Brain pericyte (primary cell): ENCODE measurements at places on chromosomes 3 and 15.

DNA sequence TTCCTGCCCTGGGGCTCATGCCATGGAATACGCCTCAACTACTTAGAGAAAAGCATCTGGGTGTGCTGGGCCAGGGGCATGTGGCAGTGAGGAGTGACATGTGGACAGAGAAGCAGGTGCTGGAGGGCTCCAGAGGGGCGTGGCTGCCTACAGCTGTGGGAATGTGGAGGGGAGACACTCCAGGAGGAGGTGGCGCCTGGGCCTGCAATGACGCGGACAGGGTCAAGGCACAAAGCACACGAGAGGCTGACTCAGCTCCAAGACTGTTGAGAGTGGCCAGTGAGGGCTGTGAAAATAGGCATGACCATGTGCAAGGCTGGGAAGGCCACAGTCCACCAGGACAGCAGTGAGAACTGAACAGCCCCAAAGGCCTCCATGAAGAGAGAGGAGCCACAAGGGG lies 48.5 kb downstream of the PTH1R start:
- no peak for DNase-seq

DNA sequence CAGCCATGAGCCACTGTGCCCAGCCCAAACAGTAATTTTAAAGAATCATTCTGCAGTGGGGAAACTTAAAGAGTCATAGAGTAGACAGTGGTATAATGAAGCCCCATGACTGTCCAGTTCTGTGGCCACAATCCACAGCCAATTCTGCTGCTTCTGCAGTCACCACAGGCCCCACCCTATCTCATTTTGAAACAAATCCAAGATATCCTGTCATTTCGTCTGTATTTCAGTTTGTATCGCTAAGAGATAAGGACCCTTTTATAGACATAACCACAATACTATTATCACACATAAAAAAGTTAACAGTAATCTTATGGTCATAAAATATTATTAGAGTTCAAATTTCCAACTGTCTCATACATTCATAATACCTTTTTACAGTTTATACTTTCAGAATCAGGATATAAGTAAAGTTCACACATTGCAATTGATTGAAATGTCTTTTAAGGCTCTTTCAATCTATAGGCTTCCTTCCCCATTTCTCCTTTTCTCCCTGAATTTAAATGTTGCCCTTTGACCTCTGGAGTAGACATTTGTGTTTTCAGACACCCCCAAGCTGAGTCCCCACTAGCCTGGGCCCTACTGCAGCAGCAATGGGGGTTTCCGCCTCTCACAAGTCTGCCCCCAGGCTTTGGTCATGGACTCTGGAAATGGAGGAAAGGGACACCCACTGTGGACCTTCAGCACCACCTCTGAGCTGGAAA lies 4.2 kb upstream of the NUP210 start:
- no peak for DNase-seq

DNA sequence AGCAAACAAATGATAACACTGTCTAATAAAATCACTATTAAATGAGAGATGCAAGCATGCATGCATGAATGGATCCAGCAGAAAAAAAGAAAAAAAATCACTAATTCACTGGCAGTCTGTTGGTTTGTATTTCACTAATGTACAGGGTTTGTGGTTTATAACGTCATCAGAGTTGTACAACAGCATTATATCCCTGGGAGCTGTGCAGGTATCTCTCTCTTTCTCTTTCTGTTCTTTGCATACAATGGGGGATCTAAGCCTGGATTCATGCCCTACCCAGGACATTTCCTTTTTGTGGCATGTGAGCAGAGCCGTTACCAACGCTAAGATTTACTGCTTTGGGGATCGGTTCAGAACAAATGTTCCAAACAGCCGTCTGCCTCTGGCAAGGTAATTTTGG lies 229.5 kb downstream of the SOX2 start:
- DNase-seq, result no peak

DNA sequence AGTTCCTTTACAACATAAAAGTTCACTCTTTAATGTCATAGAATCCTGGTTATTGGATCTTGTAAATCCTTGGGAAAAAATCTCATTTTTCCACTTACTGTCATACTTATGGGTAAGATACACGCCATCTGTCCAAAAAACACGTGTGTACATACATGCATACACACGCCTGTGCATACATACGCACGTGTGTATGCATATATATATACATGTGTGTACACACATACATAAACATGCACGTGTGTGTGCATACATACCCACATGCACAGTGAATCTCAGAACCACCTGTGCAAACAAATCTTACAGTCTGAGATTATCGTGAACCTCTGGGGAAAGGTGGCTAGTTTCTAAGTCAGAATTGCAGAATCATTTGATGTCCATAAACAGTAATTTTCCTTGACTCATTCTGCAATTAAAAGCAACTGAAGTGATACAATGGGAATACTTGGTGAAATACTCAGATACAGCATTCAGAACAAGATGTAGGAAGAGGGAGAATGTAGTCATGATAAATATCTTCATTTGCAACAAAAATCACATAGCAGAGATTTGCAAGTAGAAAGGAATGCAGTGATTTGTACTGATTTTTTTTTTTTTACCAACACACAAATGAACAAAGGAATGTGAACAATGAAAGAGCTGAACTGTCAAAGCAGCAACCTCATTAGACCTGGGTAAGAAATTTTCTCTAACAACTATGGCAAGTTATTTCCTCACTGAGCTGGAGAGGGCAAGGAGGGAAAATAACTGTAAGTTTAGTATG lies 160.6 kb upstream of the POU1F1 start:
- no peak for DNase-seq

- no peak for DNase-seq
These were observed 14.8 kb downstream of the VILL start for GRCh38 chr3:38005076-38006020.

DNA sequence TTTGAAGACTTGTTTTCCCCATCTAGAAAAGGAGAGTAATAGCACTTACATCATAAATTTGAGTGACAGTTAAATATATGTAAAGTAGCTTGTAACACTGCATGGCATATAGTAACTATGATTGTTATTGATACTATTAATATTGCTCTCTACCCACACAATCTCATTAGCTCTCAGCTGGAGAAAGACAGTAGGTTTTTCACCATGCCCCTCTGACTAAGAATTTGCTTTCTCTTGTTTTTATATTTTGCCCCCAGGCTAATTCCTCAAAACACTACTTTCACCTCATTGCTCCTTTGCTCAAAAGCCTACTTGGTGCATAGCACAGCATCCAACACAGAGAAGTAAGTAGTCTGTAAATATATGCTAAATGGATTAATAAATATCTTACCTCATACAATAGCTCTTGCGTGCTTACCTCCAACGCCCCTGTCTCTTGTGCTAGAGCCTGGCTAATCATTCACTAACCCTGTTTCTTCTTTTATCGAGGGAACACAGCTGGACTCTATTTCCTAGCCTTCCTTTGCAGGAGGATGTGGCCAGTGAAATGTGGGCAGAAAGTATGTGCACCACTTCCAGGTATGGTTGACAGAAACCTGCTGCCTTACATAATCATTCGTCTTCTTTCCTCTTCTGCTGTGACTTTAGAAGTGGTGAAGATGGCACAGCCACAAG lies 190.0 kb downstream of the PLCH1 start:
- DNase-seq, result no peak

GRCh38 chr3:71186801-71187200 lies 396.7 kb downstream of the FOXP1 start:
- DNase-seq, result no peak

DNA sequence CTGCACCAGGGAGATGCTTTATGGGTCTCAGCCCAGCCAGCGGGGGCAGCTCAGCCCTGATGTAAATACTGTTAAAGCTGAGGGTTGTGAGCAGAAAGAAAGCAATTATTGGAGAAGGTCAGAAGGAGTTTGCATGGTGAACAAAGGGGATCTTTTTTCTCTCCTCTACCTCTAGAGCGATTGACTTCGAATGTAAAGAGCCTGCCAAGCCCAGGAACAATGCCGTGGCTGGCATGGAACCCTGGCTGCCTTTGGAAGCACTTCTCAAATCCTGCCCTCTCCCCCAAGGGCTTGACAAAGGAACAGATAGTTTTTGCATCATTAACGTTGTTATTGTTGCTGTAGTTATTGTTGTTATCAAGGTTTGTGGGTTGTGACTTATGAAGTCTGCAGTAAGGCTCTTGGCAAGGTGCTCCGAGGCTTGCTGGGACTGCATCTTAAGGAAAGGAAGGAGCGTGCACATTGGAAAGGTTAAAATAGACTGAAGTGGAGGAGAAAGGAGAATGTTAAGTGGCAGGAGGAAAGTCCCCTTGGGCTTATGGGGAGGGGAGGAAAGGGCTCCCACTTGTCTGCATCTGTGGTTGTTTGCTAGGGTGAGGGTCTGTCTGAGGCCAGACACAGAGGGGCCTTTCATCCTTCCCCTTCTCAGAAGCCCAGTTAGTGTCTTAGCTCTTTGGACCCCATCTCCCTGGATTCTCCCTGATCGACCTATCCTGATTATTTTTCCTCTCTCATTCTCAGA lies 16.7 kb downstream of the PDIA5 start:
- no peak for DNase-seq

- DNase-seq, result no peak
These were observed 388.4 kb upstream of the CBLB start for GRCh38 chr3:106257172-106257571.

GRCh38 chr3:194541483-194541882 lies 54.7 kb upstream of the ATP13A3 start:
- DNase-seq, result no peak

DNA sequence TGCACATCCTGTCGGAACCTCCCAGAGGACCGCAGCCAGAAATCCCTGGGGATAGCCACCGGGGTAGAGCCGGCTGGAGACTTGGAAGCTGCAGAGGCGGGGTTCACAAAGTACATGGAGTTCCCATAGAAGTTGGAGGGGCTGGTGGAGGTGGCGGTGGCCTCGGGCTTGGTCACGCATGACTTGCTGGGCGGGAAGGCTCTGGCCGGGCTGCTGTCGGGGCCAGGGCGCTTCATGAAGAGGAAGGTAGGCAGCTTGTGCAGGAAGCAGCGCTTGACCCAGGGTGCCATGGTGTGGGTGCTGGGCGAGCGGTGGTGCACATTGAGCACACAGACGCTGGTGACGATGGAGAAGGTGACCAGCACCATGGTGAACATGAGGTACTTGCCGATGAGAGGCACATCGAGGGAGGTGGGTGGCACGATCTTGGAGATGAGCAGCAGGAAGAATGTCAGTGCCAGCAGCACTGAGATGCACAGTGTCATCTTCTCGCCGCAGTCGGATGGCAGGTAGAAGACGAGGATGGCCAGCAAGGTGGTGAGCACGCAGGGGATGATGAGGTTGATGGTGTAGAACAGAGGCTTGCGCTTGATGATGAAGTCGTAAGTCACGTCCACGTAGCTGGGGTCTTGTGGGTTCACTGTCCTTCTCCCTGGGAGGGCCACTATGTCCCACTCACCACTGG lies 8.4 kb upstream of the CHRNA3 start:
- no peak for DNase-seq

- DNase-seq, result no peak
These were observed 388.0 kb upstream of the LMCD1 start for GRCh38 chr3:8113626-8114025.

DNA sequence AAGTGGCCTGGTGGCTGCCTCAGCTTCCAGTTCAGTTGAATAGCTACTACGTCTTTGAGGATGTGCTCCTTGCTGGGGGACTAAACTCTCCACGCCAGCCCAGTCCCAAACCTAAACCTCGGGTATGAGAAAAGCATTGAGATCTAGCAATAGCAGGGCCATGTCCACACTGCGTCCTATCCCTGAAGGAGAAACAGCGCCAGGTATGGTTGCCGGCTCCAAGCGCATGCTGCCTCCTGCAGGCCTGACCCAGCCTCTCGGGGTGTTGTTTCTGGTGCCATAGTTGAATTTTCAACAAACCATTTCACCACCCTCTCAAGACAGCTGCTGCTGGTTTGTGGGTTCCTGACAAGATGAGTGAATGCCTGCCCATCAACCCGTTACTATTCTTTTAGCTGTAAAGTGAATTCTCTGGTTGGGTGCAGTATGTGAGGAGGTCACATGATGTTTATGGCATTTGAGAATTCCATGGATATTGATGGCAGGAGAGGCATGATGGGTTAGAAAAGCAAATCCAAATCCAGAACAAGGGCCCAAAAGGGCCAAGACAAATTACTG lies 13.0 kb upstream of the SLC28A1 start:
- DNase-seq, result no peak

DNA sequence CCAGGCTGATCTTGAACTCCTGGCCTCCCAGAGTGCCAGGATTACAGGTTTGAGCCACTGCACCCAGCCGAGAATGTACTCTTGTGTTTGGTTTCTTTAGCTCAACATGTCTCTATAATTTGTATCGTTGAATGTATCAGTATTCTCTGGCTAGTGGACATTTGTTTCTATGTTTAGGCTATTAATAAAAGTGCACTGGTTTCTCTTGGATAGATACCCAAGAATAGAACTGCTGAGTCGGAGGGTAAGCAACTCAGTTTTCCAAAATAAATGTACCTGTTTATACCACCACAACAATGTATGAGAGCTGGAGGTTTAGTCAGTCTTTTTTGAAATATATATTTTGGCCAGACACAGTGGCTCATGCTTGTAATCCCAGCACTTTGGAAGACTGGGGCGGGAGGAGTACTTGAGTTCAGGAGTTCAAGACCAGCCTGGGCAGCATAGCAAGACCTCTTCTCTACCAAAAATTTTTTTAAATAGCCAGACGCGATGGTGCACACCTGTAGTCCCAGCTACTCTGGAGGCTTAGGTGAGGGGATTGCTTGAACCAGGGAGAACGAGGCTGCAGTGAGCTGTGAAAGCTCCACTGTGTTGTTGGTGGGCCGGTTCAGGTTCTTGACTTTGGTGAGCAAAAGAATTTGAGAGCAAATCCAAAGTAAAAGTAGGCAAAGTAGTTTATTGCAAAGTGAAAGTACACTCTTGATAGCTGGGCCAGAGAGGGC lies 7.7 kb upstream of the IVD start:
- DNase-seq, result no peak

DNA sequence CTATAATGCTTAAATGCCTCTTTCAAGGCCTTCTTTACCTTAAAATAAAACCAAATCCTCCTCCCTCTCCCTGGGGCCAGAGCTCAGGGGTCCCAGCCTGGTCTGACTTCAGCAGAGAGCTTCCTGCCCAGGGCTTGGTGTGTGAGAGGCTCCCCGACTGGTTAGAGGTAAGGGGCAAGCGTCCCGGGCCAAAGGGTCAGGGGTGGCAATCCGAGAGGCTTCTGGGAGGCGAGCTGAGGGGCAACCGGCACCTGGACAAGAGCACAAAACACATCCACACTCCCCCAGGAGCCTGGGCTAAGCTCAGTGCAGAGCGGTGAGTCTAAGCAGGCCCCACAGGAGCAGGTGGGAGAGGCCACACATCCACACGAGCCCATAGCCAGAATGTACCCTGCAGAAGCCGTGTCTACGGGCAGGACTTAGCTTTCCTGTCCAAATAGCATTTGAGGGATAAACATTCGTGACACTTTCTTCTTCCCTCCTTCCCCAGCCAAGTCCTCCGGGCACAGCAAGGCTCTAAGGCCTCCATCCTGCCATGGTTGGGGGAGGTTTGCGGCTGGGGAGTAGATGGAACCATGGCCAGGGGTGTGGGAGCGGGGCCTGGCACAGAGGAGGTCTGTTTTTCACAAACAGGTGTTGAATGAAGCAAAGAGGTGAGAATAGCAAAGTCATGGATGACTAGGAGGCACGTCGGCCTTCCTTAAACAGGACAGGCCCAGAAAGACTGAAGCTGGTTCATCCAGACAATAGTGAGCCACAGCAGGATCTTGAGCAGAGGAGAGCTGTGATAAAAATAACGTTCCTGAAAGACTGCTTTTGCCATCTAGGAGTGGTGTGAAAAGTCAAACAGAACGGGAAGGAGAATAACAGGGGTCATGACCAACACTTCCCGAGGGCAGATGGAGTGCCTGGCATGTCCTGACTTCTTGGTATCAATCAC lies 98.7 kb upstream of the IQSEC1 start:
- DNase-seq, result no peak

- DNase-seq, result no peak
These were observed 11.6 kb downstream of the NEK11 start for GRCh38 chr3:131038326-131038725.

GRCh38 chr15:25734680-25735355 lies 128.3 kb downstream of the ATP10A start:
- DNase-seq, result no peak
